ENCODE measurements at places on chromosomes 11 and 22.

- DNase-seq = no peak
These were observed 202.9 kb downstream of the GRIK4 start for GRCh38 chr11:120714438-120714837.

- DNase-seq = no peak
These were observed 331.6 kb downstream of the CTTN start for GRCh38 chr11:70729949-70730348.

- DNase-seq = no peak
These were observed 156.4 kb downstream of the FAM181B start for GRCh38 chr11:82577246-82577645.

GRCh38 chr11:30254307-30255298 lies 23.8 kb downstream of the FSHB start:
- DNase-seq = no peak

- DNase-seq = no peak
These were observed 15.5 kb upstream of the ZFTA start for GRCh38 chr11:63783925-63784592.

- no peak for DNase-seq
These were observed 29.5 kb downstream of the KCNQ1 start for GRCh38 chr11:2474059-2474901.

Data from GM04504 (cell line).